ENCODE measurements at places on chromosomes 2 and 18.

DNA sequence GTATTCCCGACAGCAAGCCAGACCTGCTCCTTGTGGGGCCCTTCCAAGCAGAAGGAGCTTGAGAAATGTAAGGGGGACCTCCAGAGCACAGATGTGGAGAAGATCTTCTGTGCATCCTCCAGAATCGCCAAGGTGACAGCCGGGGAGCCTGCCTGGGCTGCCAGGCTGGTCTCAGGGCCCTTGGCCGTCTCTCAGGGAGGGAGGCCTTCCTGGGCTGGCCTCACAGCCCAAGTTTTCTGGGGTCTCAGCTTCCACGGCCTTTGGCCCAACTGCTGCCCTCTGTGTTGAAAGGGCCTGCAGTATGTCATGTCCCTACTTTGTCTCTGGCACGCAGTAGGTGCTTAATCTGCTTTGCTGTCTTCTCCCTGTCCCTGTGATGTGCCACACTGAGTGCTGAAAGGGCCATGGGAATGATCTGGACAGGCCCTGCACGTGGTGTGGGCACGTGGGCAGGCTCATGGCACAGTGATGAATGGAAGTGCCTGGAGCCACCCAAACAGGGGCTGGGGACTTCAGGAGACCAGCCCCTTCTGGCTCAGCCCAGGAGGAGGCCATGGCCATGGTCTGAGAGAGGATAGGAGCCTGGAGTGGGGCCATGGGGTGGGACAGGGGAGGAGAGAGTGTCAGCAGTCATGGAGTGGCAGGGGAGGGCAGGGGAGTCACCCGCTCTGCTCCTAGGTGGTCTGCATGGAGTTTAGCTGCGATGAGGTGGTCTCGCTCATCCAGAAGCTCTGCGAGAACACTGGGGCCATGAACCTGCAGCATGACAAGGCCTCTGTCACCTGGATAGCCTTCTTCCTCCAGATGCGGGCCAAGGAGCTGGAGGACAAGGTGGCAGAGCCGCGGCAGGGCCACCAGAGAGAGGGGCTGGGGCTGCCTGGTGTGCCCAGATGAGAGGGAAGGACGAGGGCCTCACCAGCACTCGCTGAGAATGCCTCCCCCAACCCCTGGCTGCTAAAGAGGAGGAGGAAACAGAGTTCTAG lies 35.4 kb downstream of the HJURP start:
- no peak for DNase-seq

GRCh38 chr18:73719611-73720010 lies 428.0 kb downstream of the FBXO15 start:
- no peak for DNase-seq

DNA sequence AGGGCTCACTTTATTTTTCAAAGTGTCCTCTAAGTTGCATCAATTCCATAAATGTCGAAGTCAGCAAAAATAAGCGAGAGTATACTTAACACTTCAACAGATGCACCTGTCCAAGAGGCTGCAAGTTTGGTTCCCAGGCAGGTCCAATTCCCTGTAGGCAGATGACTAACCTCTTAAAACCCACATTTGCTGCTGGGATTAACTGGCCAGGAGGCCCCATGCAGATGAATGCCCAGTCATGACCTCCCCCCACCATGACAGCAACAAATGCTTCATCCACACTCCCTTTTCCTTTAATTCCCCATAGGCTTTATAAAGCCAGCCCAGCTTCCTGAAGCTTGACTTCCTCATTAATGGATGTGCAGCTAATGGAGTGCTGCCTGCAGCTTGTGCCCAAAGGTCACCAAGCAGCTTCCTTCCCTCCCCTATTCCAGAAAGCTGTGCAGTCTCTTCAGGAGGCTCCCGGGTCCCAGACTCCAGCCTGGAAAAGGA lies 35.7 kb downstream of the REEP1 start:
- no peak for DNase-seq

DNA sequence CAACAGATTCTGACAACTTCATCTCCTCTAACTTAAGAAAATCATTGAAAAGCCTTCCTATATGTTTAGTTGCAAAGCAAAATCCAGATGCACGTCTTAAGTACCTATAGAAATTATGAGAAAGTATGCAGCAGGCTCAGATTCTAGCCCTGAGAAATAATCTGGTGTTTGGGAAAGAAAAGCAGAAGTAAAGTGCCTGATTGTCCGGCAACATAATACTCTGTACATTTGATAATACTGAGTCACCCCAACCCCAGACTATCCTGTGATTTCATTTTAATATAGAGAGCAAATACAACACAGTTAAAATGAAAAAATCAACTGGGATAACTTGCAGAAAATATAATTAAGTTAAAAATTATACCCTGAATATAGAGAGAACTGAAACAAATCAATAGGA lies 13.5 kb downstream of the RFX8 start:
- no peak for DNase-seq

DNA sequence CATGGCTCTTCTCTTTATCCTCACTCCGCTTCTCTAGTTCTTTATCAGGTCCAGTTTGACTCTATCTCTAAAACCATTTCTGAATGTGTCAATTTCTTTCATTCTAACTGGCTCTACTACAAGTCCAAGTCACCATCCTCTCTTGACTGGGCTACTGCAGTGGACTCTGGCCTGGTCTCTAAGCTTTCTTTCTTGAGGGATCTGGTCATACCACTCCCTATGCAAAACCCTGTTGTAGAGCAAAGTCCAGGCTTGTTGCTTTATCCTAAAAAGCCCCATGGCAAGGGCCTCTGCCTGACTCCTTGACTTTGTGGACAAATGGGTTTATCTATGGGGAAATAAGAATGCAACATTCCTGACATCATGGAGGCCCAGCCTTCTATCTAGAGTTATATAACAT lies 87.1 kb downstream of the BCL2L11 start:
- DNase-seq: no peak

GRCh38 chr2:154350911-154351310 lies 347.6 kb upstream of the KCNJ3 start:
- no peak for DNase-seq

DNA sequence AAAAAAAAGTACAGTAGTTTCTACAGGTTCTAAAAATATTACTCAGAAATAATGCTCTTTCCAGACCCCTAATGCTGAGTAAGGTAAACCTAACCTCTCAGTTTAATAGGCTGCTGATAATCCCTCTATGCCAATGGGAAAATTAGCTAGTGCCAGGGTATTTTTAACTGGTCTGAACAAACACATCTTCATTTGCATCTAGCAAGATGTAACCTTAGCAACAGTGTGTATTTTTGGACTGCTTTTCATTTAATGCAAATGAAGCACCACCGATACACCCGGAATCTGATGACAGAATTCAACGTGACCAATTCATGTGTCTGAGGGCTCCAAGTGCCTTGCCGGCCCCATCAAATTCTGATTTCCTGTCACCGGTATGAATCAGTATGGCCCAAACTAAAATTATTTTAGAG lies 47.4 kb upstream of the CYRIA start:
- DNase-seq: no peak

- DNase-seq: no peak
These were observed 279.5 kb downstream of the NDUFA10 start for GRCh38 chr2:239745386-239746227.

- DNase-seq: no peak
These were observed 219.8 kb upstream of the PARD3B start for GRCh38 chr2:204325468-204325867.

- DNase-seq: no peak
These were observed 25.0 kb downstream of the FN1 start for GRCh38 chr2:215410932-215411285.

- no peak for DNase-seq
These were observed 14.6 kb downstream of the WDR33 start for GRCh38 chr2:127796389-127796788.

DNA sequence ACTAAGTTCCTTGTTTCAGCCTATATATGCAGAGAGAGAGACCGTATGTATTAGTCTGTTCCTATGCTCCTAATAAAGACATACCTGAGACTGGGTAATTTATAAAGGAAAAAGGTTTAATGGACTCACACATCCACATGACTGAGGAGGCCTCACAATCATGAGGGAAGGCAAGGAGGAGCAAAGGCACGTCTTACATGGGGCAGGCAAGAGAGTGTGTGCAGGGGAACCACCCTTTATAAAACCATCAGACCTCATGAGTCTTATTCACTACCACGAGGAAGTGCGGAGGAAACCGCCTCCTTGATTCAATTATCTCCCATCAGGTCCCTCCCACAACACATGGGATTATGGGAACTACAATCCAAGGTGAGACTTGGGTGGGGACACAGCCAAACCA lies 73.8 kb downstream of the TMEM18 start:
- DNase-seq: no peak

GRCh38 chr2:1867141-1867540 lies 122.8 kb upstream of the PXDN start:
- DNase-seq: no peak

- no peak for DNase-seq
These were observed 201.2 kb downstream of the CCDC178 start for GRCh38 chr18:33239298-33239697.

DNA sequence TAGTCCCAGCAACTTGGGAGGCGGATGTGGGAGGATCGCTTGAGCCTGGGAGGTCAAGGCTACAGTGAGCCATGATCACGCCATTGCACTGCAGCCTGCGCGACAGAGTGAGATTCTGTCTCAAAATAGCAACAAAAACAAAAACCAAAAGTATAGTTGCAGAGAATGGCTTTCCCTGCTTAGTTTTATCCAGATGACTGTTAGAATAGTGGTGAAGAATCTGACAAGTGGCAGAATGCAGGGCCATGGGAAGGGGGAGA lies 53.8 kb downstream of the NEDD4L start:
- DNase-seq: no peak

- DNase-seq: no peak
These were observed 111.4 kb upstream of the LRRTM4 start for GRCh38 chr2:77633601-77634000.

DNA sequence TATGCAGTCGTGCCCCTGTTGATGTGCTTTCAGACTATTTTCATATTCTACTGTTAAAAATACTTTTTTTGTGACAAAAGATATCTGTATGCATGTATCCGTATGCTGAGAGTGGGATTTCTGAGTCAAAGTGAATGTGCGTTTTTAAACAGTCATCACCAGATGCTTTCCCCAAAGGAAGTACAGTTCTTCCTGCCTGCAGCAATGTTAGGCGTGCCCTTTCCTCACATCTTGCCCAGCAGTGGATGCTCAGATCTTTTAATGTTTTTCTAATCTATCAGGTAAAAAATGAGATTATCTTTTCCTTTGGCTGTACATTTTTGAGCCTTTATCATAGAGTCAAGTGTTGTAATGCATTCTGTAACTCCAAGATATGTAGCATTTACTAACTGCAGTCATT lies 111.7 kb downstream of the PTPRM start:
- DNase-seq: no peak

DNA sequence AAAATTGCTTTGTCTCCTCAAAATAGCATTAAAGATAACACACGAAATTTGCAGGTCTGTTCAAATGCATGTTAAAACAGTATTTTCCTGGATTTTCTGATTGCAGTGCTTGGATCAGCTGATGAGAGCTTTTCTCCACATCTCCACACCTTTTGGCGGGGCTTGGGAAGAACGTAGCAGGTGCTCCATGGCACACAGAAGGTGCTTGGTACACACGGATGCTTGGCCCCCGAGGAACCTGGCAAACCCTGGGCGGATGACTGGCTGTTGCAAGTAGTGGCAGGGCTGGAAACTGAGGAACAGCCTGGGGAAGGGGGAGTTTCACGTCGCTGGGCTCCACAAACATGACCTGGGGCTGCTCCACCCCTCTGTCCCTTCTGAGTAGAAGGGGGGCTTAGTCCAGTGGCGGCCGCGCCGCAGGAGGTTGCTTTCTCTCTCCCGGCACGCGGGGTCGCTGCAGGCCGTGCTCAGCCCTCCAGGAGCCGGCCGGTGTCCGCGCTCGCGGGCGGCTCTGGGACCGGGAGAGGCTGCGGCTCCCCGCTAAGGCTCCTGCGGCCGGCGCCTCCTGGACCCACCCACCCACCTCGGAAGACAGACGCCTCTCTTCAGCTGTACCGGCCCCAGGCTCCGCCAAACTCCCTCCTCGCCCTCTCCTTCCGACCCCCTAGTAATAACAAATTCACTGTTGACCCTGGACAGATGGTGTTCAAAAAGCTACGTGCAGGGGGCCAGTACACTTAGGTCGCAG lies 69.3 kb downstream of the MARCO start:
- no peak for DNase-seq

DNA sequence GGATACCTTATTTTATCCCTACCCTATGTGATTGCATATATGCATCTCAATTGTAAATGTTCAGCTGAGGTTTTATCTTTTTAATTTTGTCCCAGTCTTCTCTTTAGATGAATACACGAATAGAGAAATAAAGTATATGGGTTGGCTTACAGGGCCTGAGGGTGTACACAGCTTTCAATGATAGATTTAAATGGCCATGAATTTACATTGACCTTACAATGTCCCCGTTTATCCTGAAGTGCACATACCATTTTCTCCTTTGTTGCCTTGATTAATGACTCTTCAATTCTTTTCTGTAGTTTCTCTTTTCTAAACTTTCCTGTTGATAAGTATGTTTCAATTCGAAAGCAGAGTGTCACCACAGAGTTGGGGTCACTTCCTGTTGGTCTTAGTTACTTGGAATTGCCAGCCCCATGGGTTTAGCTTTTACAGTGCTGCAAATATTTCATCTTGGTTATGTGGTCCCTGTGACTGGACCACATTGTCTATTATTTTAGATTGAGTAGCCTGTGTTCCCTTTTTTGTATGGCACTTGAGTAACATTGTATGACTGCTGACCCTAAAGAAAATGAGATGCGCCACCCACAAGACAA lies 1616.3 kb upstream of the ACVR2A start:
- DNase-seq: no peak

DNA sequence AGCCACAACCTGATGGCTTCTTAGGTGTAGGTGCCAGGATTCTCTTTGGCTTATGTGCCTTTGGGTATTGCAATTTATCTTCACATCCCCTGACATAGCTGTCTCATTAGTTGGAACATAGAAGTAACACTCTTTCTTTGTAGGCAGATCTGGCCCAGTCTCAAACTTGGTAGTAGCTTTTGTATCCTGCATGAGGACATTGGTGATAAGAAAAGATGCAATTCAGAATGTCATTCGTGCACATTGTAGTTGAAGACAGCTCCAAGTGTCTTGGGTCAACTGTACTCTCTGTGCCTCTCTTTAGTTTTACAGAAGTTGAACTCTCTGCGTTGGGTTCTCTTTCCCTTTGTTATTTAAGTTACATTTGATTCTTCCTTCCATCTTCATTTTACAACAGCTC lies 69.6 kb upstream of the BCL11A start:
- DNase-seq: no peak

GRCh38 chr2:240508832-240509545 lies 48.8 kb downstream of the ANKMY1 start:
- DNase-seq: no peak

- no peak for DNase-seq
These were observed 15.0 kb upstream of the ELOA2 start for GRCh38 chr18:47050468-47050867.

GRCh38 chr2:55842046-55842445 lies 81.5 kb downstream of the EFEMP1 start:
- no peak for DNase-seq

GRCh38 chr2:85560812-85561279 lies 447 bp downstream of the GGCX start:
- DNase-seq: no peak

GRCh38 chr18:7388741-7389140 lies 157.9 kb downstream of the LRRC30 start:
- DNase-seq: no peak

- no peak for DNase-seq
These were observed 16.8 kb upstream of the CUL3 start for GRCh38 chr2:224601923-224602322.

GRCh38 chr2:240589375-240589774 lies 2.8 kb downstream of the CAPN10 start:
- DNase-seq: no peak

Measured in stimulated activated CD8-positive, alpha-beta memory T cell treated with anti-CD3 and anti-CD28 coated beads, Interleukin-12 subunit alpha, Interleukin-12 subunit beta, amount 100 ng/mL, for 4 hours (primary cell).